ENCODE measurements at places on chromosomes 11 and 22.

DNA sequence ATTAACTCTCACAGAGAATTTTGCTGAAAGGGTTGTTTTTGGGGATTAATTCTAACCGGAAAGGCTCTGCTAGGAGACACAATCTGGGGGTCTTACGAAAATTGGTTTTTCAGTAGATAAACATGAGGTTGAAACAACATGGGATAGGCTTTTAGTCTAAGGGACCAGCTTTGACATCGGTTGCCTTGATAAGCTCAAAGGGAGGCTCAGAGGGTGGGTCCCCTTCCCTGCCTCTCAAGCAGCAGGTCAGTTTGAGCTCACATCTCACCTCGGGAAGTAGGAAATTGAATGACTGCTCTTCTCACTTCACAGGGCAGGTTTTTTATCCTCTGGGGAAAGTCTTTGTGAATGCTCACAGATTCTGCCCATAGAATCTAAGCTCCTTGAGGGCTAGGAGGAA, 70.2 kb upstream of the KIRREL3 start:
- no peak for DNase-seq

GRCh38 chr11:2015025-2015424, 17.4 kb upstream of the H19 start:
- DNase-seq, result no peak

- DNase-seq, result no peak
These were observed 12.6 kb downstream of the IGSF9B start for GRCh38 chr11:133943950-133944698.

DNA sequence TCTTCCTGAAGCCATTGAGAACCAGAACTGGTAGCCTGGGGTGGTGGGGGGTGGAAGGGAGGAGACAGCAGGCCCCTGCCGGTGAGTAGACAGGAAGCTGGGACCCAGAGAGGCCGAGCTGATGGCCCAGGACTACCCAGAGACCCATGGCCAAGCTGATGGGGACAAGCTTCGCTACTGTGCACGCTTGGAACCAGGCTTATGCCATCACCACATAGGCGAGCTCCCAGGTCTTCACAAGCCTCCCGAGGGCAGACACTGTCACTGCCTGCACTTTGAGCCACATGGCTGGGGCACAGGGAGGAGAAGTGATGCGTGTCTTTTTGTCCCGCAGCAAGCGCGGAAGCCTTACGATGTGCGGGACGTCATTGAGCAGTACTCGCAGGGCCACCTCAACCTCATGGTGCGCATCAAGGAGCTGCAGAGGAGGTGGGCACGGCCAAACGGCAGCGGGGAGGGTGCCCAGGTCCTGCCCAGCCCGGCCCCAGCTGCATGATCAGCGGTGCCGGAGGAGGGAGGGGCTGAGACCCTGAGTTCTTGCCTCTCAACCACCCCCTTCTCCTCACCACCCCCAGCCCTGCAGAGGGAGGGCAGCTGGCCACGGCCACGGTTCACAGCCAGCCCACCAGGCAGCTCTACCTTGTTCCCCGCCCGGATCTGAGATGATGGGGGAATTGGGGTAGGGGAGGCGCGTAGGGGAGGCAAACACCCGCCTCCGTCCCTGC, 76.0 kb upstream of the KCNQ1OT1 start:
- DNase-seq, result no peak

DNA sequence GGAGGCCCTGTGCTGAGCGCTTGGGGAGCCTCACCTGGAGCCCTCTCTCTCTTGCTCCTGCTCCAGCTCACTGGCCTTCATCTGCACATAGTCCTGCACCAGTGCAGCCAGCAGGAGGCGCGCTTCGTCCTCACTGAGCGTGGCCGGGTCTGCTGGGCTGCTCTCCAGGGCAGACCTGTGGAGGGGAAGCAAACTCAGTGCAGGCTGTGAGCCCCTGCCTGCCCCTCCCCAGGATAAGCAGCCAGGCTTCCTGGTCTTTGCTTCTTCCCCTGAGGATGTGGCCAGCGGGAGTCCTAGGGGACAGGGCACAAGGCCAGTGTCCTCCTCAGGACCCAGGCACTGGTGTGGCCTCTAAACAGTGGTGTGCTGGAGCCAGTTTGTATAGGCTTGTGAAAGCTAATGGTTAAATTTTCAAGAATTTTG, 2.2 kb downstream of the CALCA start:
- DNase-seq, result no peak

GRCh38 chr22:40215266-40215665, 37.5 kb downstream of the TNRC6B start:
- DNase-seq, result no peak

DNA sequence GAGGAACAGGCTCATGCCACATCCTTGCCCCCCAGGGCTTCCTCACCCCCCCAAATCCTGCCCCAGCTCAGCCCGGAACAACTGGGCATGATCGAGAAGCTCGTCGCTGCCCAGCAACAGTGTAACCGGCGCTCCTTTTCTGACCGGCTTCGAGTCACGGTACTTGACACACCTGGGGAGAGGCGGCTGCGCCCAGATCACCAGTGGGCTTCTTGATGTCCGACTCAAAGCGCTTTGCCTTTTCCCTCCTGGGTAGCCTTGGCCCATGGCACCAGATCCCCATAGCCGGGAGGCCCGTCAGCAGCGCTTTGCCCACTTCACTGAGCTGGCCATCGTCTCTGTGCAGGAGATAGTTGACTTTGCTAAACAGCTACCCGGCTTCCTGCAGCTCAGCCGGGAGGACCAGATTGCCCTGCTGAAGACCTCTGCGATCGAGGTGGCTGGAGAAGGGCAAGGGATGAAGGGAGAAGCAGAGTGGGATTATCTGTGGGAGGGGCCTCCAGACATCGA, 3.5 kb downstream of the NR1H3 start:
- no peak for DNase-seq

Measured in hematopoietic multipotent progenitor cell treated with erythropoietin and hydrocortisone succinate and interleukin-3 and kit ligand, for 17 days (in vitro differentiated cells).